Osteocyte (in vitro differentiated cells): ENCODE measurements at places on chromosomes 12 and 14. TPM values are rescaled to one million over a fixed set of nuclear protein-coding genes. Genes with fewer than 3 reads are reported as not detected.

Gene FITM1
- 0.63 and 0.73 TPM in 2 replicates for total RNA-seq

Gene MMP17
- total RNA-seq = 1.7 and 2.9 TPM in 2 replicates

Gene FGF23
- total RNA-seq = not detected in 2 replicates

Gene EFS
- 30.5 and 31.9 TPM in 2 replicates for total RNA-seq

DNA sequence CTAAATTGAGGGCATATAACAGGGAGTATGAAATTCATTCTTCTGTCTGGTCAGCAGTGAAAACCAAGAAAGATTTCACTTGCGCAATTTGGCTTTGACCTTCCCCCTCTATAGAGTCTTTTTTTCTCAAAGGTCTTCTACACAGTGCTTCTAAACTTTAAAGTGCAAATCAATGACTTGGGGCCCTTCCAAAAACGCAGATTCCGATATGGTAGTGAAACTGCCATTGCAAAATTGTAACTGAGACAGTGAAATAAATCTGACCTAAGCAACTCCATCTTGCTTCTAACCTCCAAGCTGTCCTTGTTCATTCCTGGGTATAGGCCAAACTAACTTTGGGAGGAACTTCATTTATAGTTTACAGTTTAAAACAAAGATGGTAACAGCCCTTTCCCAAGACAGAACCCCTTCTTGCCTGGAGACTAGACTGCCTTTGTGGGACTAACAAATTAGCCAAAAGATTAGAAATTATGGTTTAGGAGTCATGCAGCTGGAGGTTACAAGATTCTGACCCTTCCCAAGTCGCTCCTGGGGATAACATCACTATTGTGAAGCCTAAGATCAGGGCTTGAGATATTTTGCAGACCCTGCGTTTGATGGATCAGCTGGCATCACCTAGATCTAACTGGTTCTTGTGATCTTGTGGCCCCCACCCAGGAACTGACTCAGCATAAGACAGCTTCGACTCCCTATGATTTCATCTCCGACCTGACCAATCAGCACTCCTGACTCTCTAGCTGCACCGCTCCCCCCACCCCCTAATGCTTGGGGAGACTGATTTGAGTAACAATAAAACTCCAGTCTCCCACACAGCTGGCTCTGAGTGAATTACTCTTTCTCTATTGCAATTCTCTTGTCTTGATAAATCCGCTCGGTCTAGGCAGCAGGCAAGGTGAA, 5.0 kb downstream of the SLC25A21 start:
- H3K27ac ChIP-seq = no peak overlapping the region
- H3K36me3 ChIP-seq = no peaks in the 10 kb centered on the region
- peaks cover 44% of the 10 kb centered on the region for H3K27me3 ChIP-seq

DNA sequence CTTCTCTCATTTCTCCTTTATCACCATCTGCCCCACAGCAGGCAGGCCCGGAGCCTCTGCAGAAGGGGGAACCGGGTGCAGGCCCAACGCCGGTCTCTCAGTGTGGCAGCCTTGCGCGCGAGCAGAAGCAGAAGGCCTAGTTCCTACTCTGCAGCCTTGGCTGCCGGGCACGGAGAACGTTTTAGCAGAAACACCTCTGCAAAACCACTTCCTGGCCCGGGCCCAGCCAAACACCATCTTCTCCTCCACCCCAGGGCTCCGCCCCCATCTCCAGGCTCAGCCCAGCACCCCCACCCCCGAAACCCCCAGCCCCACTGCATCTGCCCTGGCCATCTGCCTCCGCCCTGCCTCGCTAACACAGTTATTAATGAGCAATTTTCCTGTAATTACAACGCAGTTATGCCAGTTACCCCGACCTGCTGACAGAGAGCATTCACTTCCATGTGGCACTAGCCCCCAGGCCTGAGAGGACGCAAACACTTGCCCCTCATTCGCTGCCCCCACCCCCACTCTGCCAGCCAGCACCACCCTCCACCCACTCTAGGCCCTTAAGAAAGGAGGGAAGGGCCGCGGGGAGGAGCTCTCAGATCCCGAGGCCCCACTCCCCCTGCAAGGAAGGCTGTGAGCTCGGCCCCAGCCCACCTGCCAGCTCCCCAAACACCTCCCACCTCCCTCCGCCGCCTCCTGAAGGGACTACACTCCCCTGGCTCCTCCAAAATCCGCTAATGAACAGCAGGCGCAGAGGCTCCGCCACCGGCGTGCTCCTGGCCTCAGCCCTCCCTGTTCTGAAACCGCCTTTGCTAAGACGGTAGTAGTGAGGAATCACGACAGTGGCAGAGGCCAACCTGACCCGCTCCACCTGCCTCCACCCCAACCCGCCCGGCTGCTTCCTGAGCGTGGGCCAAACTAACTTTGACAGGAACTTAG, 44.7 kb upstream of the FBRSL1 start:
- H3K4me3 ChIP-seq = no peak overlapping the region
- no peak overlapping the region for H3K27ac ChIP-seq
- H3K4me1 ChIP-seq = no peaks in the 10 kb centered on the region
- peaks cover 32% of the 10 kb centered on the region for H3K27me3 ChIP-seq
- DNase-seq = no peak

DNA sequence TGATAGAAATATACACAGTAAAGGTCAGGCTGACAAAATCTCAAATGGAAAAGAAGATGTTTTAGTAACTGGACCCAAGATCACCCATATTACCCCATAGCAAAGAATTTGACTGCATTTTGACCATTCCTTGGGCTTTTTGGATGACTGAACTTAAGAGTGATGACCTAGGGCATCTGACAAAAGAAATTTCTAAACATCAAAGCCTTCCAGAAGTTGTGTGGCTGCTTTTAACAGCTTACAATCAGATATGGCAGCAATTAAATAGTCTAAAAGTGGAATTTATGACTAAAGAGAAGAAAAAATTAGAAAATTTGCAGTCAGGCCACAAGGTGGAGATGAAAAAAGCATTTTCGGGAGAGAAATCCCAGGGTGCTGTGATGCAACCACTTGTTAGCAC, 563.0 kb downstream of the RERGL start:
- no peaks in the 10 kb centered on the region for H3K27me3 ChIP-seq
- no peak overlapping the region for H3K27ac ChIP-seq
- no peak overlapping the region for H3K4me3 ChIP-seq
- DNase-seq = no peak

GRCh38 chr12:46577063-46577776, 204.6 kb upstream of the SLC38A2 start:
- H3K36me3 ChIP-seq = no peaks in the 10 kb centered on the region
- no peak overlapping the region for H3K27ac ChIP-seq
- H3K4me3 ChIP-seq = no peak overlapping the region
- peaks cover 20% of the 10 kb centered on the region for H3K4me1 ChIP-seq
- DNase-seq = no peak

GRCh38 chr14:99672506-99673304, 11.4 kb upstream of the CYP46A1 start:
- peaks cover 24% of the 10 kb centered on the region for H3K4me1 ChIP-seq
- H3K27ac ChIP-seq = no peak overlapping the region
- H3K4me3 ChIP-seq = no peak overlapping the region

GRCh38 chr14:36316131-36316530, 4.3 kb downstream of the MBIP start:
- H3K27me3 ChIP-seq = peaks cover 3% of the 10 kb centered on the region
- DNase-seq = no peak
- H3K36me3 ChIP-seq = peaks cover 8% of the 10 kb centered on the region
- no peak overlapping the region for H3K27ac ChIP-seq

- no peak overlapping the region for H3K4me3 ChIP-seq
- H3K36me3 ChIP-seq = peaks cover 30% of the 10 kb centered on the region
- H3K27me3 ChIP-seq = no peaks in the 10 kb centered on the region
- no peak overlapping the region for H3K27ac ChIP-seq
Observed at GRCh38 chr12:2582631-2583030, 212.1 kb upstream of the FKBP4 start.

DNA sequence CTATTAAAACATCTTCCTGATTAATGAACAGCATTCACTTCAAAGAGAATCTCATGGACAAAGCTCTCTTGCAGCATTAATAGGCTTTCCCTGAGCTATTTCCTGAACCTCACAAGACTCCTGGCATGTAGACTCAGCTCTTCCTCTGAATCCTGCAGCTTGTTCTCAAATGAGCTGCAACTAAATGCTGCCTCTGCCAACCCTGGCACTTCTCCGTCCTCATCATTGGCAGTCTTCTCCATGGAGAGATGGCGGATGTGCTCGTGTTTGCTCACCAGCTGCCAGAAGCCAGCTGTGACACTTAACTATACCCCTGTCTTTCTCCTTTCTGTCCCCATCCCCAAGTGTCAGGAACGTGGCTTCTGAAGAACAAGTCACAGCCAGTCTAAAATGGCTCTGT, 232.1 kb downstream of the FOXN3 start:
- H3K36me3 ChIP-seq = peaks cover 12% of the 10 kb centered on the region
- H3K27ac ChIP-seq = no peak overlapping the region
- H3K4me3 ChIP-seq = no peak overlapping the region
- no peaks in the 10 kb centered on the region for H3K27me3 ChIP-seq
- H3K4me1 ChIP-seq = no peaks in the 10 kb centered on the region

DNA sequence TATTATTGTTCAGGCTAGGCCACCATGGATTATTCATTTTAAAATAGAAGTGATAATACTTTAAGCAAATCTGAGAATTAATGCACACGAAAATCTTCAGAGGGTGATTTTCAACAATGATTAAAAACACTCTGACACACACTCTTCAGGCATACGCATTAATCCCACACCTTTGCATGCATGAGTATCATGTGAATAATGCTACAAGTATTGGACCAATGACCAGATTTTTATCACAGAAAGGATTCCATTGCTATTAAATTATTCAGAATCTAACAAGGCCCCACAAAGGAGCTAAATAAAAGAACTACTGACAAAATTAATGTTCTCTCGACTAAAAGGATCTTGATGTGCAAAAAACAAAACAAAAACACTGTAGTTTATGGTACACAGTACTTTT, 11.1 kb downstream of the EPS8 start:
- H3K27me3 ChIP-seq = no peaks in the 10 kb centered on the region
- peak overlapping the region; percentile 3 for H3K4me3 ChIP-seq
- peaks cover 9% of the 10 kb centered on the region for H3K36me3 ChIP-seq
- H3K27ac ChIP-seq = peak overlapping the region; percentile 90
- H3K4me1 ChIP-seq = peaks cover 93% of the 10 kb centered on the region

DNA sequence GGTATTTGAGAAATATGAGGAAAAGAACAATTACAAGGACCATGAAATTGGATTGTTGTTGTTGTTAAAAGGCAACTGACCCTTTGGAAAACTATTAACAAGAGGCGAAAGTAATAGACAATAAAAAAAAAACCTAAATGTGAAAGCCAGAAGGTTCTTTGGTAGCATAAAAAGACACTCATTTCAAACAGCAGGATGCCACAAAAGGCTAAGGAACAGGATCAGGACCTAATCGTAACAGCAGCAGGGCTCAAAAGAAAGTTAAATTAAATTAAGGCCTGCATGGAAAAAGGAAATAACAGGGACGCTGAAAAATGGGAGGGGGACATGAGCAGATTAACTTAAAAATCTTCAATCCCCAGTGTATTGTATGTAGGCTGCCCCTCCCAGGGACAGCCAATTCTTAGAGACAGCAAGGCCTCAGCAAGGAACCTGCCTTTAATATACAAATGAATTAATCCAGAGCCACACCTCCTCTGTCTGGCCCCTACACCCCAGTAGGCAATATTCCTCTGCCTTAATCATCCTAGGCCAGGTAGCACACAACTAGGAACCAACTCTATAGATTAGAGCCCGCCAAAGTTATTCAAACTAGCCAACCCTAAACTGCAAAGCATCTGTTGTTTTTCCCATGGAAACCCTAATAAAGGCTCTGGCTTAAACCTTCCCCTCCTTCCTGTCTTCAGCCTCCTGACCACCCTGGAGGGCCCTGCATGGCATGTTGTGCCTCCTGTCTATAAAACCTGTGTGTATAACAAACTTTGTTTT, 28.4 kb upstream of the AP4S1 start:
- peaks cover 32% of the 10 kb centered on the region for H3K4me1 ChIP-seq
- no peak for DNase-seq
- no peak overlapping the region for H3K4me3 ChIP-seq

DNA sequence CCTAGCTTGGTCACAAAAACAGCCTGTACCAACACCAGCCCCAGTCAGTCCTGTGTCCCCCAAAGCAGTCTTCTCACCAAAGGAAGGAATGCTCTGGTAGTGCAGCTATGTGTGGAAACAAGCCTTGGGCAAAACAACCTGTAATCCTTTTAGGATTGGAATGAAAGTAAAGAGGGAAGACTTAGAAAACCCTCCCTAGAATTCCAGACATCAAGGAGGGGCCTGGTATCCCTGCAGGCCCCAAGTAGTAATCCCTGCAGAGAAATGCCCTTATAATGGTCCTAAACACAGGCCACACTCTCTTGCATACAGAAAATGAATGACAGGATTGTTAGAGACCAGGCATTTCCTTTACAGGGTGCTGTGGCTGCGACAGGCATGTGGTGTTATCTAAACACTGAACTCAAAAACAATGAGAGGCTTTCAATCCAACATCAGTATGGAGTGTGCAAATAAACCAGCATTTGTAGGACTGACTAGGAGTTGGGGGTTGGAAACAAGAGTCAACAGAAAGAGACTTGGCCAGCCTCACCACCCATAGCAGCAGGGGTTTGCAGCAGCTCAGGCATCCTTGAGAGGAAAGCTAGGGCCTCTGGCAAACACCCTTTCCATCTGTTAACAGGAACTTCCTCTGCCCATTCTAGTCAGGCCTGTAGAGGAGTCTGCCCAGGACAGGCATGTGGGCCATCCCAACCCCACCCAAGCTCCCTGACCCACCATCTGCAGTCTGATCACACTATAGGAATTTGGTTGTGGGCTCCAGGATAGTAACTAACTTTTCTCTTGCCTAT, 59.1 kb downstream of the DCAF5 start:
- no peaks in the 10 kb centered on the region for H3K27me3 ChIP-seq
- DNase-seq = no peak
- no peak overlapping the region for H3K4me3 ChIP-seq
- peaks cover 8% of the 10 kb centered on the region for H3K36me3 ChIP-seq

- no peaks in the 10 kb centered on the region for H3K27me3 ChIP-seq
- DNase-seq = no peak
- peaks cover 7% of the 10 kb centered on the region for H3K4me1 ChIP-seq
- H3K4me3 ChIP-seq = no peak overlapping the region
Observed at GRCh38 chr14:91140672-91141071, 26.8 kb downstream of the DGLUCY start.

GRCh38 chr12:92601176-92601575, 101.6 kb upstream of the PLEKHG7 start:
- peaks cover 16% of the 10 kb centered on the region for H3K4me1 ChIP-seq
- no peak for DNase-seq
- H3K27me3 ChIP-seq = no peaks in the 10 kb centered on the region
- H3K4me3 ChIP-seq = no peak overlapping the region
- no peak overlapping the region for H3K27ac ChIP-seq
- H3K36me3 ChIP-seq = no peaks in the 10 kb centered on the region

- H3K4me3 ChIP-seq = no peak overlapping the region
- no peaks in the 10 kb centered on the region for H3K4me1 ChIP-seq
- DNase-seq = no peak
- H3K36me3 ChIP-seq = no peaks in the 10 kb centered on the region
- peaks cover 2% of the 10 kb centered on the region for H3K27me3 ChIP-seq
Observed at GRCh38 chr12:44847888-44848702, 28.0 kb downstream of the NELL2 start.

- no peak overlapping the region for H3K4me3 ChIP-seq
- H3K36me3 ChIP-seq = no peaks in the 10 kb centered on the region
- H3K4me1 ChIP-seq = peaks cover 8% of the 10 kb centered on the region
- H3K27ac ChIP-seq = no peak overlapping the region
- H3K27me3 ChIP-seq = no peaks in the 10 kb centered on the region
Observed at GRCh38 chr12:90899456-90900182, 55.4 kb downstream of the CCER1 start.

- no peaks in the 10 kb centered on the region for H3K27me3 ChIP-seq
- no peak overlapping the region for H3K4me3 ChIP-seq
- no peaks in the 10 kb centered on the region for H3K4me1 ChIP-seq
- no peak for DNase-seq
- no peaks in the 10 kb centered on the region for H3K36me3 ChIP-seq
Observed at GRCh38 chr14:48584031-48584430, 908.6 kb upstream of the MDGA2 start.

GRCh38 chr12:58645946-58646345, 274.4 kb downstream of the LRIG3 start:
- H3K4me3 ChIP-seq = no peak overlapping the region
- peaks cover 66% of the 10 kb centered on the region for H3K4me1 ChIP-seq
- peak overlapping the region; percentile 99 for H3K27ac ChIP-seq
- H3K36me3 ChIP-seq = no peaks in the 10 kb centered on the region
- no peaks in the 10 kb centered on the region for H3K27me3 ChIP-seq
